ENCODE measurements at places on chromosomes 7 and 10.

DNA sequence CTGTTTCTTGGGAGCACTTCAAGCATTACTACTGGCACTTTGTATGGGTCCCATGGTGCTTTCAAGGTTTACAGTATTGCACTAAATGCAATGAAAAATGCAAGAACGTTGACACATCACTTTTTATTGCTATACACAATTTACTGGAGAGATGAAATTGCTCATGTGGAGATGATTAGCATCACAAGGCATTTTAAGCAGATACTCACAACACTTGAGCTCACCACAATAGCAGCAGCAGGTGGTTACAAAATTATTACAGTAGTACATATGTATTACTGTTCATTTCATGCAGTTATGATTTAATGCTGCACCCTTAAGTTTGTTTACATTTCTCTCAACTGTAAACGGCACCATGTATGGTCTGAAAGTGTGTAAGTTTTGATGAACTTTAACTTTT lies 537.7 kb downstream of the GRM8 start:
- DNase-seq, result no peak

DNA sequence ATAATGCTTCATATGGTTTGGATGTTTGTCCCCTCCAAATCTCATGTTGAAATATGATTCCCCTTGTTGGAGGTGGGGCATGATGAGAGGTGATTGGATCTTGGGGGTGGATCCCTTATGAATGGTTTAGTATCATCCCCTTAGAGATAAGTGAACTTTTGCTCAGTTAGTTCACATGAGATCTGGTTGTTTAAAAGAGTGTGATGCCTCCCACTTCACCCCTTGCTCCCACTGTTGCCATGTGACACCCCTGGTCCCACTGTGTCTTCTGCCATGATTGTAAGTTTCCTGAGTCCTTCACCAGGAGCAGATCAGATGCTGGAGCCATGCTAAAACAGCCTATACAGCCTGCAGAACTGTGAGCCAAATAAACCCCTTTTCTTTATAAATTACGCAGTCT lies 13.1 kb upstream of the AUTS2 start:
- DNase-seq, result no peak

DNA sequence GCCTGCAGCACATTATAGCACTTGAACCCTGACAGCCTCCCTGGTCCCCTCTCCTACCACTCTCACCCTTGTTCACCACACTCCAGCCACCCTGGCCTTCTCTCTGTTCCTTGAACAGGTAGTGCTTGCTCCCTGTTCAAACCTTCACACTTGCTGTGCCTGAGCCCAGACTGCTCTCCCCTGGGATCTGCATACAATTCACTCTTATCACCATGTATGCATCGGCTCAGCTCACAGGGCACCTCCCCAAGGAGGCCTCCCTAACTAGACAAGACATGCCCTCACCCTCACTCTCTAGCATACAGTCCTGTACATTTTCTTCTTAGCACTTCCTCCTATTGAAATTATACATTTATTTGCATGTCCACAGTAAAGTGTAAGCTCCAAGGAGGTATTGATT lies 59.3 kb downstream of the FAM13C start:
- DNase-seq, result peak; percentile 88

DNA sequence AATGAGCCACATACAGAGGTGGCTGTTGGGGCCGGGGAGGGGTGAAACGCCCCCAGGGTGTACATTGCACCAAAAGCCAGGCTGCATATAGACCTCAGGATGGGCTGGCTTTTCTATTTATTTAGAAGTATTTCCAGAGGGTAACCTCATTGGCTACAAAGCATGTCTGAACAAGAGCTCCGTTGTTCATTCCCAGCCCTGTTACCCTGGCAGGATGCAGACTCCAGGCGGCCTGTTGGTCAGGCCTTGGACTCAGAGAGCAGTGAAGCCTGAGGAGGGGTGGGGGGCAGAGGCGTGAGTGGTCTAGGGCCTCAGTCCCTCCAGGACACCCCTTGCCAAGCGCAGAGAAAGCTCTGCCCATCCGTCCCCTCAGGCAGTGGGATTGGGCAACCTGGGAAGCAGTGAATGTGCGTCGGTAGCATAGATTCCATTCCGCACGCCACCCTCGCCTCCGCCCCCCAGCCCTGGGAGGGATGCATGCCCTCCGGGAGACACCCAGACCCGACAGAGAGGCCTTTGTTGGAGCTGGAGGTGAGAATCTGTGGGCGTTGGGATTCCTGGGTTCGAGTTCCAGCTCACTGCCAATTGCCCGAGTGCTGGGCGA lies 41.9 kb downstream of the TCF7L2 start:
- DNase-seq, result no peak

DNA sequence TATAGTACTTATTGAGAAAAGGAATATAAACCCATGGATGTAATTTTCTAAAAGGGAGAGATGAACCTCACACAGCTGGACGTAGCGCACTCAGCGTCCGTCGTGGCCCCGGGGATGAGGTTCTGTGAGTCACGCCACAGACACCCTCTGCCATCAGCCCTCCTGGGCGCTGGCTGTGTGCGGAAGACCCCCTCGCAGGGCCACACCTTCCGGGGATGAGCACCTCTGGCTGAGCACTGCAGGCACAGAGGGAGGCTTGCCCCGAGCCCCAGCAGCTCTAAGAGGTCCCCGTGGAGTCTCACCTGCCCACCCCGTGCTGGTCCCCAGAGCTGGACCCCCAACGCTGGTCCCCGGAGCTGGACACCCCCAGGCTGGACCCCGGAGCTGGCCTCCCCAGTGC lies 215.8 kb downstream of the PTPRN2 start:
- no peak for DNase-seq

DNA sequence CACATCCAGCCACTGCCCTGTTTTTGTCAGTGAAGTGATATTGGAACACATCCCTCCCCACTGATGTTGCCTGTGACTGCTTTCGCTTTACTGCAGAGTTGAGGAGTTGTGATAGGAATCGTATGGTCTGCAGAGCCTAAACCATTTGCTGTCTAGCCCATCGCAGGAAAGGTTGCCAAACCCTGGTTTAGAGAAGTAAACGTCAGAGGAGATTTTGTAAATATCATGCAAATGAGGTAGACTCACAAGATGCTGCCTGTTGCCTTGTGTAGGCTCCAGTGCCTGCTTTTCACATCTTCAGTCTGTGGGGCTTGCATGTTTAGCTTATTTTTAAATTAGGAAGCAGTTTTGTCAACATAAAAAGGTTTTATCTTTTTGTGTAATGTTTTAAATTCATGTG lies 107.1 kb downstream of the TRRAP start:
- no peak for DNase-seq

- DNase-seq, result no peak
Observed at GRCh38 chr10:15015451-15015850, 28.3 kb upstream of the OLAH start.

- DNase-seq, result no peak
Observed at GRCh38 chr10:22250897-22251660, 33.3 kb upstream of the EBLN1 start.

DNA sequence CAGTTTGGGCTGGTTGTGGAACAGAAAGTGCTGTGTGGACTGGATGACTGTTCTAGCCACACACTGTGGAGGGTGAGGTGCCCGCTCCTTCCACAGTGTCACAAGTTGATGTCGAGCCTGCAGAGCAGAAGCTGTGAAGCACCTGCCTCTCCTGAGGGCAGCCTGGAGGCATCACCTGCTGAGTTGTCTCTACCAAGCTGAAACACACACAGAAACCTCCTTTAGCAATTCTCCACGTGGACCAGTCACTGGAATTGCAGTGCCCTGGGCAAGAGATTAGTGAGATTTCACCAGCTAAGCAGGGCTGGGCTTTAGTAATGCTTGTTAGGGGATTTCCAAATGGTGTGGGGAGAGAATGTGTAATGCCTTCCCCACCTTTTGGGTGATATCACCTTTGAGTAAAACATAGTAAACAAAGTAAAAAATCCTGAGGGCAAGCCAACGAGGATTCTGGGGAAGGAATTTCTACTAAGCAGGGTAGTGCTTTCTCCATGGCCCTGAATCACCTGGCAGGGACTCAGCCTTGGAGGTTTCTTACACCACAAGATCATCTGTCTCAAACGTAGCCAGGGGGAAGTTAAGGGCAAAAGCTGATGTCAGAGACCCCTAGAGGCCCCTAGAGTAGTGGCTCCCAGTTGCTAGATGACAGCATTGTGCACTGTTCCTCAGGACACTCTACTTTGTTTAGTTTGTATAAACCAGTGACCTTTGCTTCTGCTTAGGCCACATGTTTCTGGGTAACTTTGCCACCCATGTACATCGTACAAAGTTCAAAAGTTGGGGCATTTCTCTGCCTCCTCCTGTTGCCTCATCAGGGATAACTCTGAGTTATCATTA lies 233.1 kb upstream of the IGFBP3 start:
- DNase-seq, result peak; percentile 49

Data from mesendoderm (in vitro differentiated cells).